ENCODE measurements at places on chromosomes 1 and 21. TPM values are rescaled to one million over a fixed set of nuclear protein-coding genes. Genes with fewer than 3 reads are reported as not detected.
A peak's percentile ranks its signal among the peaks of the same experiment; 100 is the strongest.

DNA sequence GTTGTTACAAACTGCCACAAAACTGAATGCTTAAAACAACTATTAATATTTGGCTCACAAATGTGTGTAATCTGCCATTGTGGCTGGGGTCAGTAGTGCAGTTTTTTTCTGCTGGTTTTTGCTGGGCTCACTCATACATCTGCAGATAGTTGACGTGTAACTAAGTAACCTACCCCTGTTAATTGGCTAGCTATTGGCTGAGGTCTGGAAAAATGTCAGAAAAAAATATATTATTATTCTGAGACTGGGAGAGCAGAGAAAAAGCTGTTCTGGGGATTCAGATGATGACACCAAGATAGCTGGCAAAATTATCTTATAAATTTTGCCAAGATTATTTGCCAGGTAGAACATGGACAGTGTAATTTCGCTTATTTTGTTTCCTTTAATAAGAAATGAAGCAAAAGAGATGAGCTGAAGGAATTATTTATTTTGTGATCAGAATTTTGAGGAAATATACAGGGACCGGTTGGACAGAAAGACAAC is 616.1 kb upstream of the ADAMTS5 start:
- no peaks in the 10 kb centered on the region for H3K36me3 ChIP-seq
- H3K4me1 ChIP-seq, result no peaks in the 10 kb centered on the region
- H3K27me3 ChIP-seq, result no peaks in the 10 kb centered on the region
- no peak overlapping the region for H3K27ac ChIP-seq
- DNase-seq, result no peak
- H3K4me3 ChIP-seq, result no peak overlapping the region

- H3K4me3 ChIP-seq, result no peak overlapping the region
- H3K27me3 ChIP-seq, result peaks cover 24% of the 10 kb centered on the region
- no peaks in the 10 kb centered on the region for H3K36me3 ChIP-seq
- no peak overlapping the region for H3K27ac ChIP-seq
- DNase-seq, result no peak
These were observed 7.1 kb downstream of the PRRX1 start for GRCh38 chr1:170670802-170671628.

- DNase-seq, result peak; percentile 24
- no peaks in the 10 kb centered on the region for H3K27me3 ChIP-seq
- H3K36me3 ChIP-seq, result no peaks in the 10 kb centered on the region
- no peak overlapping the region for H3K27ac ChIP-seq
- H3K4me3 ChIP-seq, result no peak overlapping the region
- peaks cover 43% of the 10 kb centered on the region for H3K4me1 ChIP-seq
These were observed 25.8 kb upstream of the LAPTM5 start for GRCh38 chr1:30783256-30783915.

DNA sequence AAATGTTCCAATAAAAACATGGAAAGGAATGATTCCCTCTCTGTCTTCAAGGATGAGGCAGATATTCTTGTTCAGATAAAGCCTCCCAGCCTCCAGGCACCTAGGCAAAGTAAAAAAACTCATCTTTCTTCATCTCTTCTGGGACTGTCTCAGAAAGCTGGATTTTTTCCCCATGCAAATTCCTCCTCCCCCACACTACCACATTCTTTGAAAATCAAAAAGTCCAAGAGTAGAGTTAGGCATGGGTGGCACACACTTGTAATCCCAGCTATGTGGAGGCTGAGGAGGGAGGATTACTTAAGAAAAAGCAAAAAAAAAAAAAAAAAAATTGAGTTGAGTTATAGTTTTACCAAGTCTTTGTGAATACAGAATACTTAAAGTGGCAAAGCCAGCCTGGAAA is 82.8 kb downstream of the GLUL start:
- no peaks in the 10 kb centered on the region for H3K4me1 ChIP-seq
- no peaks in the 10 kb centered on the region for H3K27me3 ChIP-seq
- no peak overlapping the region for H3K4me3 ChIP-seq
- no peak for DNase-seq
- H3K36me3 ChIP-seq, result no peaks in the 10 kb centered on the region
- no peak overlapping the region for H3K27ac ChIP-seq

DNA sequence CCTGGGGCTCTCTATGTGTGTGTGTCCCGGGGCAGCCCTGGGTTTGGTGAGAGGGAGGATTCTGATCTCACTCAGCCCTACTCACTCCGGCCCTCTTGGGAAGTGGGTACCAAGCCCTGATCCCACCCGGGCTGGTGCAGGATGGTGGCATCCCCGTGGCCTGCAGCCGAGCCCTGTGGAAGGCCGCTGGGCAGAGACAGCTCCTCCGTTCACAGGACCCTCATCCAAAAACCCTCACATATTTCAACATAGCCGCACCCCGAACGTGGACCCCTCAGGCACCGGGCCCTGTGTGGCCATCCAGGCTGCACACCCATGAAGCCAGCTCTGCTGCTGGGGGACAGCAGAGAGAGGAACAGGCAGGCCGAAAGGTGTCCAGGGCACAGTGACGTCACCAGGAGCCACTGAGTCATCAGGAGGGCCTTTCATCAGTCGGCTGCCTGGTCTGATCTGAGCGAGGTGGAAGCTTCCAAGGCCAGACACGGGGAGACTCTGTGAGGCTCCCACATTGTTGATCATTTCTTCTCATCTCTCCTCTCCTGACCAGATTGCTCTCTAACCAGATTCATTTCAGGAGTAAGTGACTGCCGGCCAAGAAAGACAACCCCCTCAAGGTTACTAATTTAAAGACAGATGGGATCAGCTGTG is 16.2 kb upstream of the GPR157 start:
- no peaks in the 10 kb centered on the region for H3K27me3 ChIP-seq
- H3K4me3 ChIP-seq, result no peak overlapping the region
- H3K4me1 ChIP-seq, result no peaks in the 10 kb centered on the region
- no peaks in the 10 kb centered on the region for H3K36me3 ChIP-seq
- DNase-seq, result no peak
- no peak overlapping the region for H3K27ac ChIP-seq

DNA sequence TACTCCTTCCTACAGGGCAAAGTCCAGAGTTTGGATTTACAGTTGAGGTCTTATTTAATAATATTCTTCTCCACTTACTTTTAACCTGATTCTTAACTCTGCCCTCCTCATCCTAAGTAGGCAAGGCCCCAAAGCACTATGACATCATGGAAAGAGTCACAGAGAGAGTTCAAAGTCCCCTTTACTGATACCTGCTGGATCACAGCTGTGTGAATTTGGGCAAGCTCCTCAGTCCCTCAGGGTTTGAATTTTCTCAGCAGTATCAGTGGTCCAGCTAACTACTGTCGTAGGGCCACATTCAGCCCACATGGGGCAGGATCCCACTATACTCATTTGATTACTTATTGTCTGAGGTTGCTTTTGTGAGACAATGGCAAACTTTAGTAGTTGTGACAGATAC is 16.0 kb downstream of the TYW3 start:
- DNase-seq, result no peak
- no peak overlapping the region for H3K4me3 ChIP-seq
- H3K27me3 ChIP-seq, result no peaks in the 10 kb centered on the region
- no peaks in the 10 kb centered on the region for H3K36me3 ChIP-seq
- H3K27ac ChIP-seq, result no peak overlapping the region

Gene LEMD1
- not detected for total RNA-seq

Gene NBPF6
- total RNA-seq, result not detected

Gene SLAMF8
- 0.54 TPM for total RNA-seq

Gene NLRP3
- total RNA-seq, result 1.4 TPM

Gene LAPTM5
- 1,384 TPM for total RNA-seq

Gene TRAF3IP3
- total RNA-seq, result 257 TPM

Gene CFHR3
- total RNA-seq, result not detected

Gene CCDC181
- not detected for total RNA-seq
